ENCODE measurements at places on chromosomes 7 and 10.

GRCh38 chr7:101832205-101832631 lies 14.8 kb downstream of the CUX1 start:
- no peak for DNase-seq

DNA sequence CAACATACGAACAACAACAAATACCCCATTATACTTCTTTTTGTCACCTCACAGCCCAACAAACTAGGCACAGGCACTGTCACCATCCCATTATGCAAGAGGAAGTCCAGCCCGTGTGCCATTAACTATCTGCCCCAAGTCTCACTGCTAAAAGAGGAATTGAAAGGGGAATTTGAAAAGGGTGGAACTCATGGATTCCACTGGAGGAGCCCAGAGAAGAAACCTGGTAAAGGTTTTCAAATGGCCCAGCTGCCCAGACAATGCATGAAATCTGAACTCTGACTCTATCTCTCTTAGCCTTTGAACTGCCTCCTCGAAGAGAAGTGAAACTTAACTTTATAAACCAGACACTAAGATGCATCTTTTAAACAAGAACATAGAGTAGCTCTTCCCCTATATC lies 130.0 kb downstream of the PLXNA4 start:
- DNase-seq: no peak

DNA sequence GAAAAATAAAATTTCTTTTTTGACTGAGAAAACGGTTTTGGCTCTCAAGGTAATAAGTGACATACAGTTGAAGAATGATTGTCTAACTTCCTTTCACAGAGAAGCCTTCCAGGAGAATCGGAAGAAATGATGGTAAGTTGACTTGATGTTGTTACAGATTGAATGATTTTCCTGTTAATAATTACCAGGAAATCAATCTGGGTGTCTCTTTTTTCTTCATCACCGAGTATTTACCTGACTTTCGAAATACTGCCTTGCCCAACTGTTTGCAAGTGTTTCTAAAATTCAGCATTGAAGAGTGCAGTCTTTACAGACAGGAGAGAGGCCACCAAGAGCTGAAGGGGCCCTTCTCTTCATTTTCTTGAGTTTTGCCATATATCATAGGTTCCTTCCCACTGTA lies 4.0 kb downstream of the ITIH2 start:
- no peak for DNase-seq

- DNase-seq: no peak
These were observed 19.8 kb upstream of the HIPK2 start for GRCh38 chr7:139797607-139798006.

GRCh38 chr7:24595671-24596418 lies 22.6 kb downstream of the PALS2 start:
- DNase-seq: no peak

GRCh38 chr7:5418285-5418582 lies 5.4 kb downstream of the TNRC18 start:
- no peak for DNase-seq

DNA sequence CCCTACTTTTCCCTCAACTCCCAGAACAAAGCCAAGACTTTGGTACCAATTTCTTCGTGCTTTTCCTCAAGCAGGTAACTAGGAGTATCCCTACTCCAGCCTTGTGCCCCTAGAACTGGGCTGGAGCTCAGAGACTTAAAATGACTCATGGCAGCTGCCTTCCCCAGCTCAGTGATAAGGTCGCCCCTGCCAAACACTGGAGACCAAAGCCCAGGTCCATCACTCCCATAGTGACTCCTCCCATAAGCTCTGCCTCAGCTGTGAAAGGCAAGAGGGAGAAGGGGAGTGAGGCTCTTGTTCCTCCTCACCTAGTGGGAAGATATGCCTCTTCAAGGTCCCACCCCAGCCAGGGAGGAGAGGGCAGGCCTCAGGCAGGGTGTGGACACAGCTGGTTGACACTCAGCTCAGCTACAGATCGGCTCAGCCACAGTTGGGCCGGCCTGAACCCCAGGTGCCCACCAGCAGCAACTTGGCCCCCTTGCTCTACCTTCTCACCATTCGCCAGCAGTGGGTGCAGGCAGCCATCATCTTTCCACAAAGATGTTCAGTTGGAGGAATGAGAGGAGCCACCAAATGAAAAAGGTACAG lies 13.8 kb upstream of the CYREN start:
- DNase-seq: no peak

DNA sequence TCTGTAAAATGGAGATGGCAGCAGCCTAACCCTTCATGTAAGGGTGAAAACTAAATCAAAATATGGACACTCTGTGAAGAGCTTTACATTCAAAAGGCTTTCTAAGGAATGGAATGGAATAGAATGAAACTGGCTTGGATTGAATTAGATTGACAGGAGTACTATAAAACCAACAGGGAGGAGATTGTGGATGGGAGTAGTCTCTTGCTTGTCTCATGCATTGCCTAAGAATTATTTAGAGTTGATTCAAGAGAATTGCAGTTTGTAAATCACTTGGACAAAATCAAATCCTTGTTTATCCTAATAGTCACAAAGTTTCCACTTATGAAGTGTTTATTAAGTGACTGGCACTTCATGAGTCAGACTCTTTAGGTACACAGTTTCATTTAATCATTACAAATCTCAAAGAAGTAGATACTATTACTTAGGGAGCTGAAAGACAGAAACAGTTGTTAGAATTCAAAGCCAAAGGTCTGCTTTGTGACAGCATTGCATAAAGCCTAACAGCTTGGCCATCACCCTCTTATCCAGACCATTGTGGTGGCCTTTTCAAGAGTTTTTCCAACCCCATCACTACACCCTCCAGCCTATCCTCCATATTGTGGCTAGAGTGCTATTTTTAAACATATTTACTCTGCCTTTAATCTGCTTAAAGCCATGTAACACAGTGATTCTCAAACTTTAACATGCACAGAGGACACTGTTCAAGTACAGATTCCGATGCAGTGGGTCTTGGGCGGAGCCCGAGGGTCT lies 91.9 kb upstream of the GHITM start:
- DNase-seq: no peak

DNA sequence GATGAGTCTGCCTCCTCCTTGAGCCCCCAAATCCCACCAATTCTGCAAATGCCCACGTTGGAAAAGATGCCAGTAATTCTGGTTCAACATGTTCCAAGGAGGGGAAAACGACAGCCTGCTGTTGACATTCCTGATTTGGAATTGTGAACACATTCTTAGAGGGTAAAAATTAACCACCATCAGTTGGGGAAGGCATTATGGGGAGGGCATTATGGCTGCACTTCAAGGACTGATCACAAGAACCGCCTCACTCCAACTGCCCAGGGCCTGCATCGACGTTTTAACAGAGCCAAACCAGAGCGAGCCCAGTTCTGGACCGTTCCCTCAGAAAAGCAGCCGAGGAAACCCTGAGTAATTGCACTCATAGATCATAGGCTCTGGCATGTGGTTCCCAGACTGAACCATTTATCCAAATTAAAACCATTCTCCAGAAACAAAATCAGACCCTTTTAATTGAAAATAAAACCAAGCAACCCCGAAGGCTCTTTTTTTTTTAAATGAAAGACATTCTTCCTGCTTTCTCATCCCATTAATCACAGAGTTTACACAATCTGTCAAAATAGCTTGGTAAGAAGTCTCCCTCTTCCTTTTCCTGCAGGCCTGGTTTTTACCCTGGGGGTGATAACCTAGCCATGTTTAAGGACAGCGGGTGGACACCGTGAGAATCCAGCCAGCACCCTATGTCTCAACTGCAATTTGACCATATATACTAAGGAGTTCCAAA lies 8.0 kb downstream of the TNS3 start:
- DNase-seq: no peak

DNA sequence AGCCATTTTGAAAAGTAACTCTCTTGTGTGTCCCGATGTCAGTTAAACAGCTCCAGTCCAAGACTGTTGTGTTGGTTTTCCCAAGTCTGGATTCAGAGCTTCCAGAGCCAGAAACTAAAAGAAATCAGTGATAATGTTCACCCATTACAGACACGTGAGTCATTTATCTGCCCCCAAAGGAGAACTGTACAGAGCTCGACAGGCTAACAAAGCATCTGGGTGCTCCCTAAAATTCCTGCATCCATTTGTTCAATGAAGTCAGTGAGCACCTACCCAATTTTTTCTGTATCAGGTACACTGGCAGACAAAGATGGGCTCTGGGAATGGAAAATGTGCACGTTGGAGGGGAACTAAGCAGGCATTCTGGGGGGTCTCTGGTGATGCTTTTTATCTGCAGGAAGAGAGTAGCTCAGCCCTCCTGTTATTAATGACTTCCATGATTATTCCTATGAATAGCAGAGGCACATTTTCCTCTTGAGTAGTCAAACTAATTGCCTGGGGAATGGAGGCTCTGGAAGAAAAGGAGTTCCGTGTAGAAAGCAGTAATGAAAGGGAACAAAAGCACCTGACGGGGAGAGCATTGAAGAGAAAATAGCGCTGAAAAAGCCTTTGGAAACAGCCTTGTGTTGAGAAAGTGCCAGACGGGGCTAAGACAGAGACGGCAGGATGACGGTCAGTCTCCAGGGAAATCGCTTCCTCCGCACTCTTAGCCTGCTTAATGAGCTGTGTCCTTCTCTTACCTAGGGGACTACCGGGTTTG lies 75.3 kb downstream of the GAD2 start:
- DNase-seq: no peak

- DNase-seq: no peak
These were observed 1047.4 kb upstream of the LRRN3 start for GRCh38 chr7:110043519-110043918.

DNA sequence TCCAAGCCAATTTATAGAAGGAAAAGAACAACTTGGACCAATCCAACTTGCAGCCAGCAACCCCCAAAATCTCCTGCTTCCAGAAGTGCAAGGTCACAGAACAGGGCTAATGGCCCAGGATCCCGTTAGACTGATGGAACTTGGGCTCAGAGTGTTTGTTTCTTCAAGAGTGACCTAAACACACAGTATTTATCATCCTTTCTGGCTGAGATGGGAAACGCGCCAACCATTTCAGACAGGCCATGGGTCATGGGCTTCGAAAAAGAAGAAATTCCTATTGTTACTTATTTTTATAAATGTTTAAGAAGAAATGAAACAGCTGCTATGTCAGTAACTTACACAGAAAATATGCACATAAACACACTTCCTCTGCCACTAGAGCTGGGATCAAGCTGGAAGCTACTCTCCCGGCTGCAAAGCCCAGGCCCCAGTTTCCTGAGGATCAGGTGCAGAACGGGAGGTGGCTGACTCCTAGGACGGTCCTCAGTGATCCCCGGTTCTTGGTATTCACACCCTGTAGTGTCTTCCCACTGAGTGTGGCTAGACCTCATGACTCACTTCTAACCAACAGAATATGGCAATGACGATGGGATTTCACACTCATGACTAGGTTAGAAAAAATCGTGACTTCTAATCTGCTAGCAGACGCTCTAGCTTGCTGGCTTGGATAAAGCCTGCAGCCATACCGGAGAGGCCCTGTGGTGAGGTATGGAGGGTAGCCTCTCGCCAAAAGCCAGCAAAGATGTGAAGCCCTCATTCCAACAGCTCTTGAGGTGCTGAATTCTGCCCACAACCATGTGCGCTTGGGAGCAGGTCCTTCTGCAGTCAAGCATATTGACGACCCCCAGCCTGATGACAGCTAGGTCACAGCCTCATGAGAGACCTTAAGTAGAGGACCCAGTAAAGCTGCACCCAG lies 60.2 kb downstream of the CHST15 start:
- no peak for DNase-seq

GRCh38 chr7:132239422-132239994 lies 336.8 kb downstream of the PLXNA4 start:
- DNase-seq: no peak

DNA sequence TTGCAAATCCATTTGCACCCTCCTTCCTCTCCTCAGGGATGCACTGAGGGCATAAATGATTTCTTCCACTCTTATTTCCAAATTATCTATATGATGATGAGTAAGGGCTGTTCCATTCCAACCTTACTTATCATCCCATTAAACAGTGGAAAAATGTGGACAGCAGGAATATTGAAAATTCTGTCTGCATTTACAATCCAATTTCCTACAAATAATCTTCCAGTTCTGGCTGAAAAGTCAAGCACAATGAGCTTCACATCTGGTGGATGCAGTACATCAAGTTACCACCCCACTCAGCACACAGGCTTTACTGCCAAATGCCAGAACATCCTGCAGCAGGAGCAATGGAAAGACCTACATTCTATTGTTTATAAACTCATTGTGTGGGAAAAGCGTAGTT lies 345.0 kb upstream of the STEAP1 start:
- no peak for DNase-seq

DNA sequence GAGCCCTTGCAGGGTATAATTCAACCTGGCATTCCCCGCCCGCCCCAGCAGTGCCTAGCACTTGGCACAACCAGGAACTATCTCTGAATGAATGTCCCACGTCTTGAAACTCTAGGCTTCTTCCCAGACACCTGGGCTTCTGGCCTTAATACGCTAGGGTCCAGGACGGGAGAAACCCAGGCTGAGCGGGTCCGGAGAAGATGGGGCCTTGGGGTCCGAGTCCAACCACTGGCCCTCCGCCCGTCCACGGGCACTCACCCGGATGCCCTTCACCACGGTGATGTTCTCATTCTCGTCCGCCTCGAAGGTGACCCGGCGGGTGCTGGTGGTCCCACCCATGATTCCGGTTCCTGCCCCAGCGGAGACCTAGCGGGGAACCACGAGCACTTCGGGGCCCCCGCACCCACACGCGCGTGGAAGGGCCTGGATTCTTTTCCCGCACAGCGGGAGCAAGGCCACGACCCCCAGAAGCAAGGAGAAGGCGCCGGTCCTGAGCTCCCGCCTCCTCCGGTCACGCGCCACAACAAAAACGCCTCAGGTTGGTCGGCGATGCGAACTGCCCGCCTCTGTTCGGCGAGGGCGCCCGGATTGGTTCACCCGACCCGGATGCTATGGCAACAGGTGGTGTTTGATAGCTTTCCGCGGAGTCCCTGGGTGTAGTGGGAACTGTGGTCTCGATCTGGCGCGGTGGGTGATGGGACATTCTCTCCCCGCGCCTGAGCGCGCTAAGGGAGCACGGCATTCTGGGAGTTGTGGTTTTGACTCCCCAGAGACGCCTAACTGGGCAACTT lies at the start of gene CHCHD3:
CHCHD3 (minus strand) TSS at position 492 of the 791 bp plus-strand sequence; CDS start at position 339, 153 bp downstream.
- DNase-seq: peak; percentile 94

DNA sequence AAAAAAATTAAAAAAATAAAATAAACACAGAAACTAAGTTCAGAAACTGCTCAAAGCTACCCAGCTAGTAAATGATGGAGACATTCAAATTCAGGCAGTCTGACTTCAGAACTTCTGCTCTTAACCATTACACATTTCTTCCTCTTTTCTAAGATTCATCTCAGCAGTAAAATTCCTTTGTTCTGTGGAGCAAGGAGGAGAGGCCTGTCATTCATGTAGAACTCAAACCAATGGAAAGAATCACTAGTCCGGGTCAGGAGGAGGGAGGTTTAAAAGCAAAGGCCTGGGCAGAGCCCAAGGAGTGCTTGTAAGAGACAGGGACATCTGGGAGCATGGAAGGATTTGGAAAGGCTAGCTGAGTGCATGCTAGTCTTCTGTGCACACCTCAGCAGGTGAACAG lies 37.9 kb upstream of the DNAJB12 start:
- no peak for DNase-seq

- no peak for DNase-seq
These were observed 313.9 kb upstream of the GLI3 start for GRCh38 chr7:42550706-42551470.

DNA sequence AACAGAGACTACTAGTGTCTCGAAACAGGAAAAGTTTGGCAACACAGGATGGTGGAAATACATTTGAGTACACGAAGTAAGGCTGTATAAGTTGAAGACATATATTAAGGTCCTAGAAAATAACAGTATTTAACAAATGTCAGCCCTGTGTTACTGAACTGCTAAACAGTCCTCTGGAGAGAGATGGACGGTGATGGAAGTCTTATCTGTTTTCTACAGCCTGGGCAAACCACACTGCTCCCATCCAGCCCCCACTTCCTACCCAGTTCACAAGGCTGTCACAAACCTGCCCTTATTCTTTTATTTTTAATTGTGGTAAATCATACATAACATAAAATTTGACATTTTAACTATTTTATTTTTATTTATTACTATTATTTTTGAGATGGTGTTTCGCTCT lies 179.1 kb downstream of the DNAJC1 start:
- no peak for DNase-seq

Data from activated naive CD8-positive, alpha-beta T cell treated with anti-CD3 and anti-CD28 coated beads, Interleukin-2, amount 50 U/mL, for 24 hours (primary cell).